Tibial nerve (tissue), 4 donors: ENCODE measurements at places on chromosomes 2 and 18.

DNA sequence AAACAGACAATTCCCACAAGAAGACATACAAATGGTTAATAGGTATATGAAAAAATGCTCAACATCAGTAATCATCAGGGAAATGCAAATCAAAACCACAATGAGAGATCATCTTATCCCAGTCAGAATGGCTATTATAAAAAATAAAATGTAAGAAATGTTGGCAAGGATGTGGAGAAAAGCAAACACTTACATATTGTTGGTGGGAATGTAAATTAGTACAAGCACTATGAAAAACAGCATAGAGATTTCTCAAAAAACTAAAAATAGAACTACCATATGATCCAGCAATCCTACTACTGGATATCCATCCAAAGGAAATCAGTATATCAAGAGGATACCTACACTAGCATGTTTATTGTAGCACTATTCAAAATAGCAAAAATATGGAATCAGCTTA is 186.6 kb downstream of the NOL4 start:
- no peak for DNase-seq

- DNase-seq: no peak
Observed at GRCh38 chr2:156687715-156688114, 251.5 kb downstream of the GPD2 start.

GRCh38 chr2:163463411-163463810 is 272.4 kb downstream of the FIGN start:
- DNase-seq: no peak

- no peak for DNase-seq
Observed at GRCh38 chr2:127485051-127485693, 41.1 kb downstream of the IWS1 start.
